ENCODE measurements at places on chromosomes 5 and 9.

- DNase-seq = no peak
These were observed 8.2 kb downstream of the DNM1 start for GRCh38 chr9:128211186-128211980.

DNA sequence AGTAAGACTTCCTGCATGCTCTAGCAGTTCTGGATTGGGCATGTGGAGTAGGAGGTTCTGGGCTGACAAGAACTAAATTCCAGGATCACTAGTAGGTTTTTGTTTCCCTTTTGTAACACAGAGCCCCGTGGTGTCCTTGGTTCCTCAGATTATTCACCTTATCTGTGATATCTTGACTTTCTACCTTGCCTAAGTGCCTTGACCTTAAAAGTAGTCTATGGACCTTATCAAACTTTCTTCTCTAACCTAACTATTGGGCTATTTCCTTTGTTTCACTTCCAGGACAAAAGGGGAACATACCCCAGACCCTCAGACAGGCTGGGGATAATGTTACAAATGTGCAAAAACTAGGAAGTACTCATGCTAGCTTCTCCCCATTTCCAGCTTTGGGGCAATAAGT lies 595.3 kb downstream of the PSAT1 start:
- DNase-seq = no peak

- no peak for DNase-seq
These were observed 432.1 kb upstream of the BRINP1 start for GRCh38 chr9:119801311-119801710.

DNA sequence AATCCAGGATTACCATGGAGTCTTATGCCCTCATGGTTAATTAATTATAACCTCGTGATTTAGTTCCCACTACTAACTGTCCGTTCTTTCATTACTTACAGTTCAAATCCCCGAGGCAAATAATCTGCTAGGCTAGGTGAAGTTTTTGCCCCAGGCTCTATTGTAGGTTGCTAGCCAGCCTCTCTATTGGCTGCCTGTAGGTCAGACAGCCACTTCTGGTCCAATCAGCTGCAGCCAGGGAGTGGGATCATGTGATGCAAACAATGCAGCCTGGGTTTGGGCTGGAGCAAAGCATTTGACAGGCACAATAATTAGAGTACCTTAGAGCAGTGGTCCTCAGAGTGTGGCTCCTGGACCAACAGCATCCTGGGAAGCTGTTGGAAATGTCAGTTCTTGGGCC lies 17.7 kb downstream of the TMEM252 start:
- no peak for DNase-seq

GRCh38 chr5:6556089-6556801 lies 76.6 kb downstream of the NSUN2 start:
- no peak for DNase-seq

GRCh38 chr5:35477911-35478310 lies 139.8 kb upstream of the SPEF2 start:
- no peak for DNase-seq

GRCh38 chr9:133032171-133032570 lies 1.4 kb downstream of the GTF3C5 start:
- DNase-seq = no peak

- no peak for DNase-seq
These were observed 61.0 kb upstream of the C5orf58 start for GRCh38 chr5:170171811-170172210.

DNA sequence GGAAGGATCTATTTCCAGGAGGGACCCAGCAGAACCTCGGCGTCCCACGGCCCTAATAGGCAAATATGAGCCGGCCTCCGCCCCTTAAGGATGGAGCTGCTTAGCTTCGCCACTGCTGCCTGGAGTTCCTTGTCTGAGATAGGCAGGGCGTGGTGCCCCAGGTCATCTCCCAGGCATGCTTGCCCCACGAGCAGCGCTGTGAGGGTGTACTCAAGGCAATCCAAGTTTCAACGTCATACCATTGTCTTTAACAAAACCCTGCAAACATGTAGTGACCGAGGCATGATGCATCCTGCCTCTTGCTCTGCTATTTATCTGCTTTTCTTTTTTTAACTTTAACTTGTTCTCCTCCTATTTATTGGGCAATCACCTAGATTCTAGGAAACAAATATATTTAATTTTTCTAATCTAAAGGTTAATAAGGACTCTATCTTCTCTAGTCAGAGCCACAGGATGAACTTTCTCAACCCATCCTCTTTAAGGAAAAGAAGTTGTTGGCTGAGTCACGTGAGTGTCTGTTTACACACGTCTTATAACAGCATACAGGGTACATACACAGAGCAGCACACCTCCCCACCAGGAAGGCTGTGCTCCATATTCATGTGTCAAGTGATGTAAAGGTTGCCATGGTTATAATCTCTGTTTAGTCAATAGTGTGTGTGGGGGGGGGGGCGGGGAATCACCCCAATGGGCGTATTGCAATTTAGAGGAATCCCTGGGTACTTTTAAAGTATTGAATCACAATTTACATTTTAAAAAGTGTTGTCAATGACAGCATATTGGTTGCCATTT lies 27.3 kb upstream of the ZSWIM6 start:
- DNase-seq = peak; percentile 85
